ENCODE measurements at places on chromosomes 12 and 14.

DNA sequence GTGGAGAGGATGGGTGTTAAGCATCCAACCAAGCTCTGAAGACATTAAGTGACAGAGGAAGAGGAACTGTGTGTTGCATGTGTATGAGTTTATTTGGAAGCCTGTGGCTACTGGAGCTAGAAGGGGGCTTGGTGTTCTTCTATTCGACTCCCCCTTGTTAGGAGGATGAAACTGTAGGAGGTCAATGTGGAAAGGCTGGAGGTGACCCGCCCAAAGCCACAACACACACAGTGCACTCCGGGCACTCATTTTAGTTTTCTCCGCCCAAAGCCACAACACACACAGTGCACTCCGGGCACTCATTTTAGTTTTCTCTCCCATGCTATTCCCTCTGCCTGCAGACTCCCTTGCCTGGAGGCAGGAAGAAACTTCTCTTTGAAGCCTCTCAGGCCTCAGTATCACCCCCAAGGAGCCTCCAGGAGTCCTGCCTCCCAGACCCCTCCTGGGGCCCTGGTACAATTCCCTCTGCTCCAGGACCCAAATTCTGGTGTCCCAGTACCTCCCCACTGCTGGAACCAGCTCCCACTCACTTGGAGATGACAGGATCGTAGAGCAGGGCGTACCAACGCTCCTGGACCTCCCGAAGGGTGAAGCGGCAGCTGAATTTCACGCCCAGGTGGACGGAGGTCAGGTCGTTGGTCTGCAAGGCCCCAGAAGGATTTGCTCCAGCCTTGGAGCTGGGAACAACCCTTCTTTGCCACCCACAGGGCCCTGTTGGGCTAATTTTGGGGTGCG is 3.8 kb downstream of the MCRS1 start:
- no peak for DNase-seq

GRCh38 chr12:128942960-128943477 is 89.7 kb downstream of the GLT1D1 start:
- no peak for DNase-seq

- DNase-seq = no peak
These were observed 148.8 kb upstream of the OTX2 start for GRCh38 chr14:56959121-56959520.

DNA sequence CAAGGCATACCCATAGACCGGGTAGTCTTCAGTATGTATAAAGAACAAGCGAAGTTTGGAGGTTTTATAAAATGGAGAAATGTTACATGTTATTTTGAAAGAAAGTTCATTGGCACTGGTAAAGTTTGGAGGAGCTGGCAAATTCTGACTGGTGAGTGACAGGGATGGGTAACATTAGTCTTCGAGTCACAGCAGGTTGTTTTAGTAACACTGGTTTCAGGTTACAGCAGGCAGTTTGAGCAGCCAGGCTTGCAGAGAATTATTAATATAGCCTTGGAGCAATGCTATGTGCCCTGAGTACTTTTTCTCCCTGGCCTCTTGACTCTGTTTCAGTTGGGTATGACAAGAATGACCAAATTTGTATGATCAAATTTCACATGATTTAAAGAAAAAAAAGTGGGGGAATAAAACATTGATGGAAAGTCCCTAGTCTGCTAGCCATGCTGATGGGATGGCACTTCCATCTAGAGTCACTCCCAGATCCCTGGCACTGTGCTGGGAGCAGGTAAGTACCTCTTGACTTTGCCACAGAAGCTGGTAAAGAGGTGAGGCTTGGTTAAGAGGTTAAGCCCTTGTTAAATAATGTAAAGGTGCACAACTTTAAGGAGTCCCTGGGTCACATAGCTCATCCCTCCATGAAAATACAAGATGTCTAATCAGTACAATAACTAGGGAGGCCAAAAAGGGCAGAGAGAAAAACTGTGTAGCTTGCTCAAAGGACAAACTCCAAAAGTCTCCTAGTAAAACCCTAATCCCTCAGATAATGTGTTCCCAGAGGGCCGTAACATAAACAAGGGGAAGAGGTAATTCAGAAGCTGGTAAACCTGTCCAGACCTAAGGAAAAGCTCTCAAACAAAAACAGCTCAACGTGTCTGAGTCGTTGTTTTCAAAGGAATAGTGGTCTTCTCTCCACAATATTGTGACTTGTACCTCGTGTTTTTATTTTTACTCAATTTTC is 12.7 kb upstream of the SVOP start:
- no peak for DNase-seq

DNA sequence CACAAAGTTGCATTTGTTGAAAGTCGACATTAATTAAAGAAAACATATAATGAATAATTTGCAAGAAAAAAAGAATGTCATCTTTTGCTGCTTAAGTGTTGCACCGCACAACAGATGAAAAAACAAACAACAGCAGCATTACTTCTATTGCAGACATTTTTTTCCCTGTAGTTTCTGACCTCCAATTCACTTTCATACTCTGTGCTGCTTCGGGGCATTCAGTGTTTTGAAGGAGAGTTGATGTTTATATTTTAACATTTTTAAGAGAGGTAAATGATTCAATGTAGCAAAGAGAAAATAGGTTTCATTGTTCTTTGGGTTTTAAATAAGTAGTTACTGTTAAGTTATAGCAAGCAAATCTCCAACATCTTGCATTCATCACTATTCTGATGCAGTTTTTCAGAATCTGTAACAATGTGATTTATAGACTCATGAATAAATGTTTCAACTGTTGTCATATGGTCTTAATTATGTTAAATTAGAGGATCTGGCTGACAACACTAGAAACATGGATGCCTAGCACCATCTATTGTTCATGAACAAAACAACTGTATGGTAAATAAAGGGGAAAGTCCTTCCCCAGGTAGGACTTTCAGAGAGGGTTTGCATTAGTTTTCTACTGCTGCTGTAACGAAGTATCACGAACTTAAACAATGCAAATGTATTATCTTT is 168.1 kb downstream of the BCAT1 start:
- no peak for DNase-seq

GRCh38 chr12:114684870-114685273 is 897 bp upstream of the TBX3 start:
- DNase-seq = no peak

DNA sequence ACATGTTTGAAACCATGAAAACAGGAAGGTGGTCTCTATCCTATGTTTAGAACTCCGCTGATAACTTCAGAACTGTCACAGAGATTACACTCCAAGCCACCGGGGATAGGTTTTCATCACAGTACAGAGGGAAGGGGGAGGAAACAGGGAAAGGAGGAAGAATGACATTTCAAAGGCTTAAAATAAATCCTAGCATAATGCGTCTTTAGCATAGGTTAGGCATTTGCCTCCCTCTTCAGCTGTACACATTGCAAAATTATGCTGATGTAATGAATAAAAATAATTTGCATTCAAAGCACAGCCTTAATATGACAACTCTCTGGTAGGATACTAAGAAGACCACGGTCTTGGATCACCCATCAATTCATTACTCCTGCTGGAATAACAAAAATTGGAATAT is 54.3 kb upstream of the PYGL start:
- no peak for DNase-seq

- DNase-seq = no peak
These were observed 315 bp downstream of the ABCD2 start for GRCh38 chr12:39619316-39619659.

GRCh38 chr12:128383357-128383937 is 116.5 kb downstream of the TMEM132C start:
- no peak for DNase-seq

GRCh38 chr12:67386869-67387565 is 117.9 kb downstream of the CAND1 start:
- DNase-seq = no peak

GRCh38 chr12:52691841-52692150 is 11.5 kb downstream of the KRT77 start:
- no peak for DNase-seq

GRCh38 chr14:91727121-91727520 is 4.8 kb downstream of the CATSPERB start:
- no peak for DNase-seq
